Astrocyte of the spinal cord (primary cell): ENCODE measurements at places on chromosomes 7 and 10.

DNA sequence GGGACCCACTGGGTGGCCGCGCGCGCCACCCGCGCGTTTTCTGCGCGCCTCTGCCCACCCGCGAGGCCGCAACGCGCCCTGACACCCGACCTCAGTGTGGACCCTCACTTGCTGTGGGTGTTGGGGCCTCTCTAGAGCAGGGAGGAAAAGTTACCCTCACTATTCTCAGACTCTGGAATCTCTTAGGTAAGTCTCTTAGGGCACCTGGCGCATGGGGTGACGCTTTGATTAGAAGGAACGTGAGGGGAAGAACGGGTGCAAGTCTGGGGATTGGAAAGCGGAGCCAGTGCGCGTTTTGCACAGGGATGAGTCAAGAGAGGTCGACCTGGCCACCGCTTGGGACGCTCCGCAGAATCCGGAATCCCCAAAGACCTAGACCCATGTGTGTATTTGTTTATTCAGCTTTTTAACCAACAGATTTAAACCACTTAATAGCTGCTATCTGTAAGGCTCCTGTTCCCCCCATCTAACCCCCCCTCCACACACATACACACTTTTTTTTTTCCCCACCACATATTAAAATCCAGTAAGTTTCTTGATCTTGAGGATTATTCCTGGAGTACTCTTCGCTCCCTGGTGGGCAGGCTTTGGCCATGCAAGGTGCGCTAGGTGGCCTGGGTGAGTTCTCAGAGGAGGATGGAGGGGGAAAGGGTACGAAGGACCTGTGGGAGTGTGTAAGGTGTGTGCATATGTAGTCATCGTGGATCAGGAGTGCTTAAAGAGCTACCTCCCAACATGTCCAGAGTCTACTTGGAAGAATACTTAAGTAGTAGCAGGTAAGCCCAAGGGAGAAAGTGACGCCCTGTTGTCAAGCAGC is 169.1 kb upstream of the PPP1R3A start:
- DNase-seq = no peak

DNA sequence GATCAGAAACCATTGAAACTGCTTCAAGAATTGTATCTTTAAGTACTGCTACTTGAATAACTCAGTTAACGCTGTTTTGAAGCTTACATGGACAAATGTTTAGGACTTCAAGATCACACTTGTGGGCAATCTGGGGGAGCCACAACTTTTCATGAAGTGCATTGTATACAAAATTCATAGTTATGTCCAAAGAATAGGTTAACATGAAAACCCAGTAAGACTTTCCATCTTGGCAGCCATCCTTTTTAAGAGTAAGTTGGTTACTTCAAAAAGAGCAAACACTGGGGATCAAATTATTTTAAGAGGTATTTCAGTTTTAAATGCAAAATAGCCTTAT is 14.7 kb downstream of the HNRNPA2B1 start:
- no peak for DNase-seq

DNA sequence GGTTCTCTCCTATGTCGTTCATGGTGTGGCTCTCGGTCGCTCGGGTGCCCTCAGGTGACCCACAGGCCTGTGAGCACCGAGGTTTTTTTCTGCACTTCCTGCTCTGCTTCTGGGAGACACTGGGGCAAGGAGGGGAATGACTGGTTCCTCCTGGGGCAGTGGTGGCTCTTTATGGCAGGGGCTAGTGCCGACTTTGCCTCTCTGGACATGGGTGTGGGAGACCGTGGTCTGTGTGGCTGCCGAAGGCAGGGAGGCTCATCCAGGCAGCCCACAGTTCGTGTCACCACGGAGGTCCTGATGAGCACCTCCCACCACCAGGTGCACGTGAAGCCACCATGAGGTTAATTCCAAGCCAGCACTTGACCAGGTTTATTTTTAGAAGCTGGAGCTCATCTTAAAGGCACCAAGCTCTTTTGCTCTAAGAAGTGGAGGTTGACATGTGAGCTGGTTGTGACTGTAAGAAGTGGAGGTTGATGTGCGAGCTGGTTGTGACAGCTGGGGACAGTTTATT is 24.7 kb upstream of the DPYSL4 start:
- no peak for DNase-seq

DNA sequence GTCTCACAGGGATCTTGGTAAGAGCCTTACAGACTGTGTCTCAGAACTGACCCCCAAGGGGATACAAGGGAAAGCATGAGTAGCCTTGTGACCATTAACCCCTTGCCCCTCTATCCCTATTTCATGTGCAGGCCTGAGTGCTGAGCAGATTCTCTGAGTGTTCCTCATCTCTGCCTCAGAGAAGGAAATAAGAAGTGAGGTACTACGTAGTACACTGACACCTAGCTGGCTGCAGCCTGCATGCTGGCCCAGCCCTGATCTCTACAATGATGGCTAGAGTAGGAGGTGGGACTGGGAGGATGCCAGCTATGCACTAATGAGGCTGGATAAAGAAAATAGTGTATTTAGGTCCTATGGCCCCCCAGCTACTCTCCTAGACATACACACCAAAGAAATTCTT is 174.9 kb upstream of the HPS1 start:
- no peak for DNase-seq

- DNase-seq = no peak
Observed at GRCh38 chr10:30017966-30018365, 41.4 kb downstream of the JCAD start.

- DNase-seq = no peak
Observed at GRCh38 chr7:142835487-142835886, 19.4 kb upstream of the EPHB6 start.

GRCh38 chr10:35428521-35428920 is 92.2 kb downstream of the CCNY start:
- DNase-seq = no peak

DNA sequence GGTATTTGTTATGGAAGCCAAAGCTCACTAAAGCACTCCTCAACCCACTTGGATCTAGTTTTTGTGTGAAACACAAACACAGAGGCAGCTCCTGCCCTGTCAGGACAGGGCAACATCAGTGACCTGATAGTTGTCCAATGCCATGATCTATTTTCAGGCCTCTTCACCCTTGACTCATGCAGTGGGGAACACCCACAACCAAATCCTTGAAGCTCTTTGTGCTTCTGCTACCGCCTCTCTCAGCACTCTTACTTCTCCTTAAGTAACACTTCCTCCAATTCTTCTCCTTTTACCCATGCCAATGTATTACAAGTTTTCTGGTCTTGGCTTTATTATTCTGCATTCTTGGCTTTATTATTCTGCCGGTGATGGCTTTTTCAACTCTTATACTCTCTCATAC is 425.3 kb downstream of the INHBA start:
- DNase-seq = no peak
